Epithelial cell of umbilical artery (primary cell): ENCODE measurements at places on chromosomes 5 and 9. TPM values are rescaled to one million over a fixed set of nuclear protein-coding genes. Genes with fewer than 3 reads are reported as not detected.

Gene SEMA6A
- 0.15 and 0.32 TPM in 2 replicates for total RNA-seq

Gene CMYA5
- under 0.01 TPM in 1 of 2 replicates, not detected in the other for total RNA-seq

Gene RUFY1
- 46.4 and 47.4 TPM in 2 replicates for total RNA-seq

Gene DNAJA1
- 141 and 179 TPM in 2 replicates for total RNA-seq

Gene SLC36A3
- not detected in 2 replicates for total RNA-seq

Gene CARD9
- 0.32 and 2.6 TPM in 2 replicates for total RNA-seq

Gene TERT
- total RNA-seq = not detected in 2 replicates

Gene MRPS30
- total RNA-seq = 68.9 and 78.3 TPM in 2 replicates

Gene CDC20B
- under 0.01 TPM in 1 of 2 replicates, not detected in the other for total RNA-seq

Gene GAS1
- total RNA-seq = 0.65 and 0.76 TPM in 2 replicates

Gene RORB
- under 0.01 and 0.15 TPM in 2 replicates for total RNA-seq

Gene SLC22A4
- 3.5 and 3.6 TPM in 2 replicates for total RNA-seq

Gene CDHR2
- not detected in 2 replicates for total RNA-seq

Gene C9orf57
- not detected in 2 replicates for total RNA-seq

Gene COL15A1
- total RNA-seq = under 0.01 and 0.30 TPM in 2 replicates

Gene PCDHGA8
- 0.46 and 0.97 TPM in 2 replicates for total RNA-seq

Gene SPINK1
- not detected in 2 replicates for total RNA-seq

Gene NME5
- total RNA-seq = 0.65 and 1.1 TPM in 2 replicates

Gene ORM2
- not detected in 2 replicates for total RNA-seq

Gene INSL4
- not detected in 2 replicates for total RNA-seq

Gene AK3
- total RNA-seq = 45.8 and 47.7 TPM in 2 replicates
